KBM-7 (cell line): ENCODE measurements at places on chromosomes 6 and 20.

GRCh38 chr20:478949-479429 is 16.7 kb upstream of the TBC1D20 start:
- DNase-seq = peak; percentile 88

DNA sequence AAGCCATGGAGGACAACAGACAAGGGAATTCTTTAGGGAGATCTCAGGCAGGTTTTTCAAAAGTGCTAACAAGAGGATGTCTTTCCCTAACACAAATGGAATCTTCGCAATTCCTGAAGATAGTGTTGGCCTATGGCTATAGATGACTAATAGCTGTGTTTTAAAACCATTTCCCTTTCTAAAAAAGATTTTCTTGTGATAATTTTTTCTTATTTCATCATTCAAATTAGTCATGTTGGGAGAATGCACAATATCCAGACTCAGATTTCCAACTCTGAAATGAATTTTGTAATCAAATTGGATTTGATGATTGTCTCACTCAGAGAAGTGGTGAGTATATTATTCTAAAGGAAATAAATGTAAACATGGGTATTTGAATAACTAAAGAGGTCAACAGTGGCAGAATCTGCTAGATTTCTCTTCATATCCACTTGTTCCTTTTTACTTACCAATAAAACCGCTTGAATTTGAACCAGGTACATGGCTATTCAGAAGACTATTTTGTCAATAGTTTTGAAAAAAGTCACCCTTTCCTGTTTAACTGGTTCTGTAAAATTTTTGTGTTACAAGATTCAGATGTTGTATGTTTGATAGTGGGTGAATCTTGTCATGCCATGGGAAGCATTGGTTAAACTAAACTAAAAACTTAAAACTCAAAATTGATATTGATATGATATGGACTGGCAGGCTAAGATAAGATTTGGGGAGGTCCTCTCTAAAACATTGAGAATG is 1223.7 kb upstream of the EYS start:
- no peak for DNase-seq

DNA sequence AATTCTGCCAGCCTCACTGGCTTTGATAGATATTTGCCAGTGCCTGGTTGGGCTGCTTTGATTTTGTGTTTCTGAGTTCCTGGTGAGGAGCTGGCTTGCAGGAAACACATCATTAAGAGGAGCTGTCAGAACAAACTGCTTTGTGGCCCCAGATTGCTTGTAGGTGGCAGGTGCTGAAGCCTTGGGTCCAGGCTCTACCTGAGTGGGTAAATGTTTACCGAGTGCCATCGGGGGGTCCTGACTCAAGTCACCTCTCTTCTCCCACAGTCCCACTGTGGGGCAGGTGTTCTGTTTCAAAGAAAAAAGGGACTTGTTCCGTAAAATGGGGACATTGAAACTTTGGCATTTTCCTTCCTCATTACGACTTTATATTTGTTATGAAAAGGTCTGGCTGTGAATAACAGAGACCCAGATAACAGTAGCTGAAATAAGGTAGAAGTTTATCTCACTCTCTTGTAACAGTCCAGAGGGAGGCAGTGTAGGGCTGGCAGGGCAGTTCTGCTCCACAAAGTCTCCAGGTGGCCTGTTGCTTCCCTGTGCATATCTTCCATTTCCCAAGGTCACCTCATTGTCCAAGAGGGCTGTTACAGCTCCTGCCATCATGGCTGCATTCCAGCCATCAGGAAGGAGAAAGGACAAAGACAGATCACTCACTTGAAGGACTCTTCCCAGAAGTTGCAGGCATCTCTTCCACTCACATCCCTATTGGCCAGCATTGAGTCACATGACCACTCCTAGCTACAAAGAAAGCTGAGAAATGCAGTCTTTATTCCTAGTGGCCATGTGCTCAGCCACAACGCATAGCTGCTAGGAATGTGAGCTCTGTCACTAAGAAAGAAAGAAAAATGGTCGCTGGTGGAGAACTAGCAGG is 149.9 kb upstream of the KCNG1 start:
- no peak for DNase-seq

- no peak for DNase-seq
Measured at GRCh38 chr6:166046226-166046625, 121.4 kb downstream of the TBXT start.

DNA sequence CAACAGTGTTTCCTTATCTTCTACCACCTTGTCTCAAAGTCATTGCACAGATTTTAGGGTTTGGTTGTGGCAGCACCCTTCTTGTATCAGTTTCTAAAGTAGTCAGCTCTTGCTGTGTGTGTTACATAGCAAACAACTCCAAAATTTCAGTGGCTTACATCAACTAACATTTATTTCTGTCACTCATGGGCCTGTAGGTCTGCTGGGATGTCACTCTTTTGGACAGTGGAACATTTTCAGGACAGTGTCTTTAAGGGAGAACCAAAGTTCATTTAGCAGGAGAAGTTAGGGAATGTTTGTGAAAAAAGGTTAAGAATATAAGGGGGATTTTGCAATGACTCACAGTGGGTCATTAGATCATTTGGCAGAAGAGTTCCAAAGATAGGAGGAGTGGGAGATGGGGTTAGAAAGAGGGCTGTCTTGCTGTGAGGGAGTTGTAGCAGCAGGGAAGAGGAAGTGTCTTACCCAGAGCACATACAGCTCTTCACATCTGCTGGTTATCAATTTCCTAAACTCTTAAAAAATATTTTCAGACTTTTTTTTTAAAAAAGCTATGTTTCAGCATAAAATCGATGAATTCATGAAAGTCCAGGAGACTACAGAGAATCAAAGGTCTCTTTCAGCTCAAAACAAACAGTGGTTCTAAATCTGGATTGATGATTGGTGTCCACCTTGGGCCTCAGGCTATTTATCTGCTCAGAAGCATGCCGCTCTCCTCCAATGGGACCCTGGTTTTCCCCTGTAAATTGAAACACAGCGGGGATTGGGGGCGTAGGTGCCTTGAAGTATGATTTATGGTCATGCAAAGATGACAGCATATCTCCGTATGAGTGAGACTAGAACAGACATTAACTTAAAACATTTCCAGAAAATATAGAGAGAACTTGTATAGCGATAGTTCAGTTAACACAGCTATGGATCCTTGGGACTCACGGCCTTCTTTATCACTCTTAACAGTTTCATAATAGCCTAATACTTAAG is 117.3 kb downstream of the B3GAT2 start:
- peak; percentile 48 for DNase-seq

- DNase-seq = no peak
Measured at GRCh38 chr6:165986914-165987482, 180.7 kb downstream of the TBXT start.

DNA sequence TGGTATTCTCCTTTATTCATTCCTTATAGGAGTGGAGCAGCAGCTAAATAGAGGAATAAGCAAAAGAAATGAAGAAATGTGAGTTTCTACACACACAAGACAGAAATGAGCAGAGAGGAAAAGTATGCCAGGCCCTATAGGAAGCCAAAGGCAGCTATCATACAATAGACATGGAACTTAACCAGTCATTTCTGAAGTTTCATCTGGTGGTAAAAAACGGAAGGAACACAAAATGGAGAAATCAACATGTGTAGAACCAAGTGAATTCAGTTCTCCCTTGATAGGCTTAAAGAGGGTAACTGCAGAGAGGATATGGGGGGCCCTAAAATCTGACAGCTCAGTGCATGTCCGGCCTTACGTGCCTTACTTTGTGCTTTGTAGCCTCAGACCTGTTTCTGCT is 44.6 kb downstream of the TSBP1 start:
- no peak for DNase-seq

GRCh38 chr20:19697415-19697814 is 60.6 kb upstream of the RIN2 start:
- no peak for DNase-seq

- DNase-seq = no peak
Measured at GRCh38 chr6:164109770-164110140, 695.2 kb downstream of the QKI start.

- no peak for DNase-seq
Measured at GRCh38 chr6:91358986-91359385, 772.1 kb upstream of the MAP3K7 start.

GRCh38 chr6:137717074-137718073 is 149.7 kb upstream of the TNFAIP3 start:
- DNase-seq = no peak
